ENCODE measurements at places on chromosomes 1 and 21.

DNA sequence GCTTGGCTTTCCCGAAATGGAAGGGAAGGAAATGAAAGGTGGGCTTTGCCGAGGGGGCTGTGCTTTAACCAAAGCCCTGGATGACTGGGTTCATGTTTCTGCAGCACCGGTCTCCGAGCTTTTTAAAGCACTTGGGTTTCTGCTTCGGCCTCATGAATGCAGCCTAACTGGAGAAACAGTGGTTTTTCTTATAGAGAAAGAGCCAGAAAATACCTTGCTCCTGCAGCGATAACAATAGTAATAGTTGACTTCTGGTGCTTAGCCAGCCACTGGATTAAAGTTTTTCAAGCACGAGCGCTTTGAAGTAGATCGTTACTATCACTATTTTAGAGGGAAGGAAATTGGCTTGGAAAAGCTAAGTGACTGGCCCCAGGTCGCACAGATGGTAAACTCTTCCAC lies 500 bp upstream of the DOCK7 start:
- no peak for DNase-seq

- no peak for DNase-seq
Measured at GRCh38 chr21:43345746-43346409, 81.1 kb downstream of the SIK1 start.

DNA sequence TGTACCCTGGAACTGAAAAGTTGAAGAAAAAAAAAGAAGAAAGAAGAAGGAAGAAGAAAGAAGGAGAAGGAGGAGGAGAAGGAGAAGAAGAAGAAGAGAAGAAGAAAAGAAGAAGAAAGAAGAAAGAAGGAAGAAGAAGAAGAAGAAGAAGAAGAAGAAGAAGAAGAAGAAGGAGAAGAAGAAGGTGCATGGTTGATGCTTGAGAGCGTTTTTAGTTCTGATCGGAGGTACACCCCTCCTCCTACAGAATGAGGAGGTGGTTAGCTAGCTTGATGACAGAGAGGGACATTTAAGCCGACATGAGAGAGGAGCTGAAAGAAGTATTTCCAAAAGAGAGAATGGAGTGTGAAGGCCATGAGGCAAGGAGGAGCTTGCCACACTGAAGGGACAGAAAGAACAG lies 5.6 kb upstream of the ZNF362 start:
- no peak for DNase-seq

DNA sequence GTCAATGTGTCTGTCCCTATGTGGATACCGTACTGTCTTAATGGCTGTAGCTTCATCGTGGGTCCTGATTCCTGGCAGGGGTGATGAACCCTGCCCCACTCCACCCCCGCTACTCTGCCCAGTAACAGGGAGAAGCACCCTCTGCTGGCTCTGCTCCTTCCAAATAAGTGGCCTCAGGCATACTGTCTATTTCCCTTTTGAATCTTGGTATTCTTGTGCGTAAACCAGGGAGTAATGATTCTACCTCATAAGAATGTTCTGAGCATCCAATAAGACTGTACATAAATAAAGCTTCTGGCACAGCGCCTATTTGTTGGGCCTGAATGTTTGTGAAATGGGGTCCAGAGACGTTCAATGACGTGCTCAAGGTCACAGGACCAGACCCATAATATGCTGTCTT lies 35.2 kb upstream of the CTPS1 start:
- no peak for DNase-seq

- DNase-seq = no peak
Measured at GRCh38 chr21:45147473-45148315, 73.3 kb downstream of the ADARB1 start.

DNA sequence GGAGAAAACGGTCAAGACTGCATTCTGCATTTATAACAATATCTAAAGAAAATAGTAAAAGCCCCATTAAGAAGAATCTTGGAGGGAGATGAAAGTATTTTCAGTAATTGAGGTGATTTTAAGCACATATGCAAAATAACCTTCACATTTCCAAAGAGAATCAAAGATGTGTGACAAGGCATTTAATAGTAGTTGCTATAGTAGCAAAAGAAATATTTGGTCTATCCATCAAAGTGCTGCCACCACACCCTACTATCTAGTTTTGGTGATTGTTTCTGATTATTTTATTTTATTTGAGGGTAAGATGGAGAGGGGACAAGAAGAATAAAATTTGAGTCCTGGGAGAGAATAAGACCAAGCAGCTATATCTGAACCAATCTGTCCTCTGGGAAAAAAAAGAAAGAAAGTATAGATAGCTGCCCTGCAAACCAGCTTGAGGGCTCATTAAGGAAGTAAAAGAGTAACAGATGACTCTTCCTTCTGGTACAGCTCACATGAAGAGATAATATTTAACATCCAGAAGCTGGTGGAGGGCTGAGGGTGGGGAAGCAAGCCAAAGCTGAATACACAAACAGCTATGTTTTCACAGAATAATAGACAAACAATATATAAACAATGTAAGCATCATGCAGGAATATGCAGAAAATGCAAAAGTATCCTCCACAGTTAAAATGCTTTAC lies 47.2 kb upstream of the RASAL2 start:
- DNase-seq = no peak

DNA sequence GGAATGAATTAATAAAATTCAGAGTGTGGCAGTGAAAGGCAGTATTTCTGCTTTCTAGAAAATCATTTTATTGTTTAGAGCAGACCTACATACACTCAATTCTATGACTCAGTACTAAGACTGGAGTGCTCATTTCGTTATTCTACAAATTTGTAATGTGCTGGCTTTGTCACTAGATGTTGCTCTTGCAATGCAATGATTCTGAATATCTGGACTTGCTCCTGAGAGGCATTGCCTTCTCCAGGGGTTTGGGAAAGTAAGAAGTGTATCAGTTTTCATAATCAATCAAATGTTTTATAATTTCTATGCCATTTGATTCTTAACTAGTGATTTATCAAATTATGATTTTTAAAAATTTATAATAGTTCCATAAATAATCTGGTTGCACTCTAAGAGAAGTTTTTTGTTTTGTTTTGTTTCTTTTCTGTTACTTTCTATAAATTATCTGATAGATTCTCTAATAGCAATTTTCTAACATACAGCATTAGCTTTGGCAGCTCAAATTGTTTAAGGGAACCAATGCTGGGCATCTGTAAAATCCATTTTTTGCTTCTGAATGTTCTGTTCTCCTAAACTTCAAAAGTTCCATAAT lies 280.5 kb upstream of the SGIP1 start:
- peak; percentile 1 for DNase-seq

DNA sequence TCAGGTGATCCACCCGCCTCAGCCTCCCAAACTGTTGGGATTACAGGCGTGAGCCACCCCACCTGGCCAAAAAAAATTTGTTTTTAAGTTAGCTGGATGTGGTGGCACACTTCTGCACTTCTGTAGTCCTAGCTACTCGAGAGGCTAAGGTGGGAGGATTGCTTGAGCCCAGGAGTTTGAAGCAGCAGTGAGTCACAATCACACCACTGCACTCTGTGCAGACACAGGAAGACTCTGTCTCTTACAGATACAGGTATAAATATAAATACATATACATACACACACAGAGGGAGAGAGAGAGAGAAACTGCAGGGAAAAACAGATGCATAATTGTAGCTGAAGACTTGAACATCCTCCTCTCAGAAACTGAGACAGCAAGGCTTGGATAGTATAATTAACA lies 34.8 kb upstream of the EPS15 start:
- no peak for DNase-seq

GRCh38 chr1:210376836-210377372 lies 48.2 kb downstream of the HHAT start:
- DNase-seq = no peak

GRCh38 chr21:45166931-45167330 lies 92.6 kb downstream of the ADARB1 start:
- DNase-seq = no peak

GRCh38 chr1:10671622-10672342 lies 124.7 kb downstream of the CASZ1 start:
- no peak for DNase-seq

DNA sequence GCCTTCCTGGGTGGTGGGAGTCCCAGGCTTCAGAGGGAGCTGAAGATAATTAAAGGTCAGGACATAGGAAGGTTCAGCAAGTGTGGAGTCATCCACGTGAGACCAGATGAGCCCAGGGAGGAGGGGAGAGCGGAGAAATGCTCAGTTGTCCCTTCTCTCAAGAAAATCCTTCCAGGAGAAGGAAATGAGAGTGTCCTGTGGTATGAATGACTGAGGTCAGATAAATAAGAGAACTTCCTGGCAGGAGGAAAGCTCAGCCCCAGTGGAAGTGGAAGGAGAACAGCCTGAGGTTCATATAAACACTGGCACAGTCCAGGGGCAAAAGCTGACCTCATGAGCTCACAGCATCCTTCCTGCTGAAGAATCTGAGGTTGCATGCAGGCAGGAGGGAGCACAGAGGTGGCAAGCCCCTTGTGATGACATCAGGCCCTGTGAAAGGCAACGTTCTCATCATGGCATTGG lies 97.6 kb downstream of the NAV1 start:
- no peak for DNase-seq

GRCh38 chr1:22420455-22421053 lies 31.1 kb upstream of the ZBTB40 start:
- DNase-seq = peak; percentile 78

DNA sequence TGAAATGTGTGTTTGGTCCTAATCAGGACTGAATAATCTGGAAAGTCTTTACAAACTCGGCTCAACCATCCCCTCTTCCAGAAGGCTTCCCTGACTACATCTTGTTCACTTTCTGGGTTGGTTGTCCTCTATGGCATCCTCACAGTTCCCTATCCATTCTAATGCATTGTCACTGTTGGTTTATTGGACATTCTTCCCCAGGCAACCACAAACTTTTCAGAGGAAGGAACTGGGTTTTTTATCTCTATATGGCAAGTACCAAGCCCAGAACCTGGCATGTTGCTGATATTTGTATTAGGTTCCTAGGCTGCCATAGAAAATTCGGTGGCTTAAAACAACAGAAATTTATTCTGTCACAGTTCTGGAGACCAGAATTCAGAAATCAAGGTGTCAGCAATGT lies 363.5 kb upstream of the ST6GALNAC5 start:
- no peak for DNase-seq

- DNase-seq = peak; percentile 4
Measured at GRCh38 chr21:42079008-42079938, 8.2 kb downstream of the UMODL1 start.

DNA sequence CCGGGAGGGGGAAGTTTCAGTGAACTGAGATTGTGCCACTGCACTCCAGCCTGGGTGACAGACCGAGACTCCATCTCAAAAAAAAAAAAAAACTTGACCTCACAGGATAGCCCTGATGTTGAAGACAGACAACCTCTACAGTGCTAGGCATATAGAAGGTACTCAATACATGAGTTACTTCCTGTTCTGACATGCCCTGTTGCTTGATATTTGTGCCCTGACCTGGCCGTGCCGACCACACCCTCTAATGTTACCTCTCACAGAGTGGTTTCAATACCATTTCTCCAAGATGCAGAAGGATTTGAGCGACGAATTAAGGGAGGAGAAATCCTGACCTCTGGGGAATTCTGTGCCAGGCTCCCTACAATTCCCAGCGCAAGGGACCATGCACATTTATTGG lies 5.2 kb downstream of the PTAFR start:
- DNase-seq = no peak

DNA sequence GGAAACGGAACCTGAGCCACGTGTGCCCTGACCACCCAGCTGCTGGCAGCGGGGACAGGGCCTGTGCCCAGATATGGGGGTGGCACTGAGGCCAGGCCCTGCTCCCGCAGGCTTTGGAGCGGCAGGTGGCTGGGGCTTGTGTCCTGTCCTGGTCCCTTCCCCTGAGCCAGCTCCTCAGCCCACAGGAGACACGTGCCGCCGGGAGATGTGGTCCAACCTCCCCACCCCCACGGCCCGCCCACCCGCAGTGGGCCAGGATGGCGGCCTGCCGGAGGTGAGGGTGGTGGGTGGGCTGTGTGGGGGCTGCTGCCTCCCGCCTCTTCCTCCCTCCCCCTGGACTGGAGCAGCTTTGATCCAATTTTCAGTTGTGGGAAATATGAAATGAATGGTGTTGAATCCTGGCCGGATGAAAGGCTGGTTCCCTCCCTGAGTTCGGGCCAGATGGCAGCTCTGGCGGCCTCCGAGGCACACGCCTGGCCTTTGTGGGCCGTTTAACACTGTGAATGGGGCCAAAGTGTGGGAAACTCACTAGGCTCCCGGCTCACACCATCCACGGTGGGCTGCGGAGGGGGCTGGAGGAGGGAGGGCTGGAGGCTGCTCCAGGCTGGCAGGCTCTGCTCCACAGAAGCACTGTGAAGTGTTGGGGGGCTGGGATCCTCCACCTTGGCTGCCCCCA lies 2.6 kb upstream of the HES5 start:
- no peak for DNase-seq

DNA sequence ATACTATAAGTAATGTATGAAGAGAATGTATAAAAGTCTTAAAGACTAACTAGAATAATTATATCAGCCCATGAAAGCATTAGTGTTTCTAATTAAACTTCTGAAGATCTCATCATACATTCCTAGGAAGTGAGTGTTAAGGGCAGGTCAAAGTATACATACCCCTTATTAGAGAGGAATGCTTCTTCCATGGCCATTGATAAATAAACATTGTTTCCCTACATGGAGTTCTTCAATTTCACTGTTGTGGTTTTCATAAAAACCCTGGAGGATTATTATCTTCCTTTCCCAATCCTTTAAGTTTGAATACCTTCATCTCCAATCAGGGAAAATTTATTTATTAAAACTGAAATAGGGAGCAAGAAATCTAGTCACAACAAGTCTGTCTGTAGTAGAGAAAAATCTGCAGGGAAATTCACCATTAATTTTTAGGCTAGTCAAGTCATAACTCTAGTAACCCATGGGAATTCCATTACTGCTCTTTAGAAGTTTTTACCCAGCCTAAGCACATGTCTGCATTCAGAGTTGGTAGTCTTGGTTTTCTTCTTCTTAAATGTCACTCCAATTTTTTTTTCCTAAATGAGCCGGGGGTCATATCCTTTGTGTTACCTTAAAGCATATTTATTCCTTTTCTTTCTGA lies 147.0 kb downstream of the TNFSF18 start:
- no peak for DNase-seq

- no peak for DNase-seq
Measured at GRCh38 chr21:35594905-35595304, 465.4 kb downstream of the SETD4 start.

DNA sequence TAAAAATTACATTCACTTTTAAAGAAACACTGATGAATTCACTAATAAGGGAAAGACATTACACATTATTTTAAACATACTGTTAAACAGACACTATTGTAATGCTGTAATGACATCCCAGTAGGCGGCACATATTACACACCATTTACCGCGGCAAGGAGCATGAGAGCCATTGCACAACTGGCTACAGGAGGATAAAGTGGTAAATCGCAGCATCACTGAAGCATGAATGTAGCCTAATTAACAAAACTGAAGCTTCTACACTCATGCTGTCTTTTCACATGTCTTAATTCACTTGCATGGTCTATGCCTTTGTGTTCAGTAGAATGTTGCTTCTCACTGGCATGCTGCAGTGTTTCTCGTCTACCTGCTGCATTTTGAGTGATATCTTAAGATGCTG lies 1046.0 kb downstream of the MRPL39 start:
- no peak for DNase-seq
